Umbilical cord (tissue), 2 donors: ENCODE measurements at places on chromosomes 3 and 15.
A peak's percentile ranks its signal among the peaks of the same experiment; 100 is the strongest.

DNA sequence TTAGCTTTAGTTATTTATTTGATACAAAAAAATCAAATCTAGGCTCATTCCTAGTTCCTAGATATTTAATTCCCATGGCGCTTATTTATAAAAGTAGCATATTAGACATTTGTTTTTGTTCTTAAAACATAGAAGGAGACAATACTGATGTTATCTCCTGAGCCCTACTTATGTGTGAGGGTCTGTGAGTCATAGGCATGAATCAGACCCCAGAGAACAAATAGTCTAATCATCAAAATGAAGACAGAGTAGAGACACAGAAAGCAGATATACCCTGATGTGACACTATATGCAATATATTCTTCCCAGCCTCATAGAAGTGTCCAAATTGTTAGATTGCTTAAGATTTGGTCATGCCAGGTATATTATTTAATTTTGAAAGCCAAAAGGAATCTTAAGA lies 44.9 kb downstream of the PEX5L start:
- no peak for DNase-seq

GRCh38 chr15:84826369-84826823 lies 9.2 kb downstream of the ALPK3 start:
- DNase-seq: no peak

DNA sequence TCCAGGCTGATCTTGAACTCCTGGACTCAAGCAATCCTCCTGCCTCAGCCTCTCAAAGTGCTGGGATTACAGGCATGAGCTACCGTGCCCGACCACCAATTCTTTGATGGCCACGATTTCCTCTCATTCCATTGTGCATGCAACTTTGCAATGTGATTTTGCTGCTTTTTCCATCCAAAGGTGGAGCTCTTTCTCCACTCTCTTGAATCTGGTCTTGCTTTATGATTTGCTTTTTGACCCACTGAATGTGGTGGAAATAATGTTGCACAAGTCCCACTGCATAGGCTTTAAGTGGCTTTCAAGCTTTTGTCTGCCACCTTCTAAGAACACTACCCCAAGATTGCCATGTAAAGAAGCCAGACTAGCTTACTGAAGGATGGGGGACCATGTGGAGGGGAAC lies 10.6 kb downstream of the RPS27L start:
- peak; percentile 20 for DNase-seq

DNA sequence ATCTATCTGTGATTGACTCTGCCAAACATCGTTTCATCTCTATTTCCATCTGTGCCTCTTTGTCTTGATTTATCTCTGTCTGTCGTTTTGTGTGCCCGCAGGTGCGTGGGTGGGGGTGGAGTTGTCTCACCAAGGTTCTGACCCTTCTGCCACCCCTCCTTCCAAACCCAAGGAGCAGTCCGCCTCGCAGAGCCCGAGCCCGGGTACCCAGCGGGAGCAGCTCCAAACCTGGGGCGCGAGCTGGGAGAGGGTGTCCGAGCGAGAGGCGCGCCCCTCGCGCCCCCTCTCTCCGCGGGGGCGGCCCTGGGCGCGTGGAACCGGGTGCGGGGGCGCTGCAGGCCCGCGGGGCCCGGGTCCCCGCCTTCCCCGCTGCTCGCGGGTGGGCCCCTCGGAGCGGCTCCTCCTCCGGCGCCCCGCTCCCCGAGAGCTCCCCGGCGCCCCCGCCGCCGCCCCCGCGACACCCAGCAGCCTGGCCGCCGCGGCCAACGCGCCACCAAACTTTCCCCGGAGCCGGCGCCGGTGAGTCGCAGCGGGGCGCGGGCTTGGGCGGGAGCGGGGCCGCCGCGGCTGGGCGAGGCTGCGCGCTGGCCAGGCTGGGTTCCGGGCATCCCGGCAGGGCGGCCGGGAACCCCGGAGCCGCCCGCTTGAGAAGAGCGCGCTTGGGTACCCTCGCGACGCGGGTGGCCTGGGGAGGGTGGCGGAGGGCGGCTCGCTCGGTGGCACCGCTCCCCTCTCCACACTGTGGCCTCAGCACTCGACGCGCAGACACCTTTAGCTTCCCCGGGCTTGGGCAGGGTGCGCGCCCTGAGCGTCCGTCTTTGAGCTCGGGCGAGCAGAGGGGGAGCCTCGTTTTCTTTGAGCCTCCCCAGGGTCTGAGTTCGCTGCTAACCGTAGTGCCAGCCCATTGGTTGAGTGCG lies at the start of gene HRH1:
Gene HRH1, plus strand, starts transcription at position 458 of the 917 bp plus-strand sequence. CDS start 104,545 bp downstream, outside the sequence.
- DNase-seq: peak; percentile 30

DNA sequence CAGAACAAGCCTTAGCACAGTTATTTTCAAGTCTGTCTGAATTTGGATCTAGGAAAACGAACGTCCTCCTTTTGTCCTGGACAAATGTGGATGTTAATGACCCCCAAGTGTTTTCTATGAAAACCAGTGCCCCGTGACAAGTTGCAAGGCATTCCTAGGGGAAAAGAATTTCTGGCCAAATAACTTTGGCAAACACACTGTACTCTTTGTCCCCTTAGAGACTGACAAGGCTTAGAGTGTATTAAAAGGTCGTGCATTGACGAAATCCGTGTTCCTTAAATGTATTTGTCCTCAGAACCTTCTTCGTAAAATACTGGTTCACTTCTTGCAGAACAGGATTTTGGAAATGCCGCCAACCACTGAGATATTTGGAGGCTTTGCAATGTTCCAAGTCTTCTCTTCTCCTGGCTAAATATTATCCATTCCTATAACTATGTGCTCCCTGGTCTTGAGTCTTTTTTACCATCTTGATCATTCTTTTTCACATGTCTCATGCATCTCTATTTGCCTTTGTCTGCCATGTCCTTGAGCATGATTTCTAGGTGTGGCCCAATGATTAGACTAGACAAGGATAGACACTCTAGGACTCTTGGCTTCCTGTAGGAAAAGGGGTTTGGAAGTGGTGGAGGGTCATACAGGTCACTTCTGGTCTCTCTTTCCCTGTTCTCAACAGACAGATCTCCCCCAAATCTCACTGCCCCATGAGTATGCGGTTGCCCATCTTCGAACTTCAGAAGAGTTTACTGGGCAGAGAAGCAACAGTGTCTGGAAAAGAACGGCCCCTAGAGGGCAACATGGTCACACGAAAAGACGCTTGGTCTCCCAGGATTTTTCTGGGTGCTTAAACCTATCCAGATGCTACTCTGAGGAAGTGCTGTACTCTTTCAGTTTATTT lies 117.5 kb downstream of the EDEM1 start:
- peak; percentile 65 for DNase-seq

- no peak for DNase-seq
These were observed 67.9 kb upstream of the AKAP13 start for GRCh38 chr15:85312486-85312885.

DNA sequence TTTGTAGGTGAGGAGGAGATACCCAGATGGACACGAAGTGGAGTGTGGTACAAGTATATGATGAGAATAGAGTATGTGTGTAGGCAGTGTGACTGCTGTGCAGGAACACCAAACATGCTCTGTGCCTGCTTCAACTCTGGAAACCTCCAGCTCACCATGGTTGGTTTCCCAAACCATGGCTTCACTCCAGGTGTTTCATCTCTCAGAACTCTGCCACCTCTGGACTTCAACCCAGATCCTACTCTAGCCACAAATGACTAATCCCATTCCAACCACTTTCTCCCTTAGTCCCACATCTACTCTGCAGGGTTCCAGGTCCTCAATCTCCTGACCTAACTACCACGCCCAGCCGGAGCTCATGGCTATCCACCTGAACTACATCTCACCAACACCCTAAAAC lies 102.1 kb downstream of the RYK start:
- DNase-seq: no peak

GRCh38 chr3:51930439-51930838 lies 11.3 kb downstream of the RRP9 start:
- DNase-seq: no peak

DNA sequence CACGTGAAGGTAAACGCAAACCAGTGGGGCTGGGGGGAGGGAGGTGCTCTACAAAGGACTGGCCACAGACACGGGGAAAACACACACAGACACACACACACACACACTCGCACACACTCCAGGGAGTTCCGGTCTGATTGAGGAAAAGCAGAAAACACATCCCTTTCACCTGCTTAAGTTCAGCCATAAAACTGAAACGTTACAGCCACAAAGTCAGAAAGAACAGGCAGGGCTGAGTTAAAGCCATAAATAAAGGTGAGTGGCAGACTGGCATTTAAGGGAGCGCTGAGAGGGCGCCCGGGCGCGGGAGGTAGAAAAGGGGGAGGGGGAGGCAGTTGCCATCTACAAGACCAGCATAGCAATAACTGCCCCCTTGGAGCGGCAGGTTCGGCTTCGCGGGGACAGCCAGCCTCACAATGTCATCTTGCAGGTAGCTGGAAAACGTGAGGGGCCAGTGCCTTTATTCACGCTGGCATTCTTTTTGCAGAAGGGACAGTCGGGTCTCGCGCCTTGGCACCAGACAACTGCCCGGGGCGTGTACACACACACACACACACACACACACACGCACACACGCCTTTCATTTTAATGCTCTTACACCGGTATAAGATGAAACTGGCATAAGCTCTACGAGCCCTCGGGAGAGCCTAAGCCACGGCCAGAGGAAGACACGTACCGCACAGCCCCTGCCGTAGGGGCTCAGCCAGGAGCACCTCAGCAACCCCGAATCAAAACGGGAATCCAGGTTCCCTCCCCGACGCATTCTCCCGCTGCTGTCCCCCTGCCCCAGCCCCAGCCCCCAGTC lies 866 bp downstream of the TNIK start:
- no peak for DNase-seq

- DNase-seq: no peak
These were observed 209.7 kb downstream of the MINAR1 start for GRCh38 chr15:79641841-79642240.

DNA sequence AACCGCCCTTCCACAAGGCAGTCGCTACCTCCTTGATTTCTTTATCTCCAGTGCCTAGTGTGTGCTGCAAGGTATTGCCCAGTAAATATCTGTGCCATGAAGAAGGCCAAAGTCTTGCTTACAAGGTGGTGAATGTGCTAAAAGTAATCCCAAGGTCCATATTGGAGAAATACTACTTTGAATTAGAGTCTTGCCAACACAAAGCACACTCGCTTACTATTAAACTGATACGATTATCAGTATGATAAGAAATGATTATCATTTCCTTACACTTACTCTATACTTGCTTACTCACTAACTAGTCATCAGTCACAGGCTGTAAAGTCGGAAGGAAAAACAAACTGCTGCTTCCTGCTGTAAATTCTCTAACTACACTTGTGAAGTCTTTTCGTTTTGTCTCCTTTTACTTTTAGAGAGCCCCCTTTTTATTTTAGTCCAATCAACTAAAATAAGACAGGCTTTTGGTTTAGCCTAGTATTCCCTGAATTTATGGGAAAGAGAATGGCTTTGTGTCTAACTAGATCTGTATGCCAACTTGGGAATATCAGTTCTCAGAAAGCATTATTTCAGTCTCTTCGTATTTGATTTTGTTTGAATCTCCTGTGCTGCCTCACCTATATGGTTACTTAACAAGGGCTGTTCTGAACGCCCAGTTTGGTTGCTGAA lies 107.1 kb upstream of the TSC22D2 start:
- no peak for DNase-seq

GRCh38 chr15:65688462-65688861 lies 66.7 kb downstream of the SLC24A1 start:
- no peak for DNase-seq

GRCh38 chr3:12737833-12738232 lies 21.2 kb downstream of the TMEM40 start:
- DNase-seq: no peak

DNA sequence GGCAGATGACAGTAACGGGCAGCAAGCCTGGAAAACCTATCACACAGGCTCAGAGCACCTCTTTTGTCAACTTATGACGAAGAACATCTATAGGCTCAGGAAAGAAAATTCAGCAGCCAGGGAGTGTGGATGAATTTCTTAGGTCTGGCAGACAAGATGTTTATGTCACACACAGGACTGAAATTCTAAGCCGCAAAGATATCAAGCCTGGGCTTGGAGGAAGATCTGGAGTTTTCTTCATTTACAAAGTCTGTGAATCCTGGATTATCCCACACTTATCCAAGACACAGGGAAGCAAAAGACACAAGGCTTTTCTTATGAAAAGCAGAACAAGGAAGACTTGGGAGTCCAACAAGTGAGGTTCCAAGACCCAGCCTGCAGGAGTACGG lies 23.4 kb upstream of the CHCHD6 start:
- peak; percentile 13 for DNase-seq

DNA sequence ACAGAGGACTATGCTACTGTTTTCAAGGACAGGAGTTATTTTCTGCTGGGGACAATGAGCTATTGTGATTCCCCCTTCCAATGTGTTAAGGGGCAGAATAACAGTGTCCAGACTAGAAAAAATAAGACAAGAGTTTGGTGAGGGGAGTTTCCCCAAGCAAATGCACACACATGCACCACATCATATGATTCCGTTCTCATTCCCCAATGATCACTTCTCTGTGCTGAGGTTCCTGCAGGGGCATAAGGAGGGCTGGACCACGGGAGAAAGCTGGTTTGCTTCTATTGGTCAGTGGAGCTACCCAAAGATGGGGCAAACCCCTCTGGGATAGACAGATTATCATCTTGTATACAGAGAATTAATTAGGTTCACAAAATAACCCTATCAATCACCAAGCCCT lies 80.6 kb downstream of the RBPMS2 start:
- DNase-seq: no peak

DNA sequence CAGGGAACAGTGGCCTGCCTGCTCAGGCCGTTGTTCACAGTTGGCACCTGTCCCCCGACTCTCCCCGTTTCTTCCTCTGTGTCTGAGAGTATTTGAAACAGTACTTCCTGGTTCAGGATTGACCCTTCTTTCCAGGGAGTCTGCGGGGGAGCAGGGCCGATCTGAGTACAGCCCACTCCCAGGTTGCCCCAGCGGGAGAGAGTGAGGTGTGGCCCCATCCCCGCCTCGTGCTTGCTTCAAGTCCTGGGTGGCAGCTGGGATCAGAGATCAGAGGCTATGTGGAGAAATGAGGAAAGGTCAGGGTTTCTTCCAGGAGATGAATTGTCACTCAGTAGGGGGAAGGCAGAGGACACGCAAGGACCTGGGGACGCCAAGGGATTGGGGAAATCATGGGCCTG lies 6.5 kb upstream of the DLL4 start:
- no peak for DNase-seq

GRCh38 chr3:15044326-15044725 lies 20.8 kb downstream of the MRPS25 start:
- DNase-seq: no peak

GRCh38 chr15:88258093-88258641 lies 1.6 kb upstream of the NTRK3 start:
- DNase-seq: peak; percentile 44

DNA sequence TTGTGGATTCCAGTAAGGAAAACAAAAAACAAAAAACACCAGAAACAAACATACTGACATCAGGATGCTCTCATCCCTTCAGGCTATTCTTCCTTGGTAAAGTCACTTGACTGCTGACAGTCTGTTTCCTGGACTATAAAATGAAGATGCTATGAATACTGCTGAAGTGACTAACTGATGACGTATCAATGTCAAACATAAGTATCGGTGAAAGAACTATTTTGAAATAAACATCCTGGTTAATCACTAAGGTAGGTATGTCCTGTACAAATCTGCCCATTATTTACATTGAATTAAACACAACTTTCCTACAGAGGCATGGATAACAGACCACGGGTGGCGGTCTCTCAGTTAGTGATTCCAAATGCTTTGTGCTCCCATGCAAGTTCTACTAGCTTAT lies 45.9 kb downstream of the CHAC1 start:
- no peak for DNase-seq
